Colonic mucosa (tissue), 4 donors: ENCODE measurements at places on chromosomes 2 and 18. TPM values are rescaled to one million over a fixed set of nuclear protein-coding genes. Genes with fewer than 3 reads are reported as not detected.
A peak's percentile ranks its signal among the peaks of the same experiment; 100 is the strongest.

DNA sequence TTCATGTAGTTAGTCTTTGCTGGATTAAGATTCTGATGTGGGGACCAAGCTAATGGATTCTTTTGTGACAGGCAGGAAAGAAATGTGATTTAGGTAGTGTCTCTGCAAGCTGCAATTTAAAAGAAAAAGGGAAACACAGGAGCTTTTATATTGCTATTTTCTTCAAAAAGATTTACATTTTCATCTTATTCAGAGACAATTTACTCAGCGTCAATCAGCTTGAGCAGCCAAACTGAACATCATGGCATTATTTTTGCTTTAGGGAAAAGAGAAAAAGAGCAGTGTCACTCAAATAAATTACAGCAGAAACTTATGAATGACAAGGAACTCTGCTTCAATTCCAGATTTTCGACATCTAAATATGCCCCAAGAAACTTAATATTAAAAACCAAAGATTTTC, 67.4 kb downstream of the PLA2R1 start:
- no peak for DNase-seq

Gene HOXD13
- 0.77 TPM for total RNA-seq

GRCh38 chr2:151119374-151119773, 142.3 kb downstream of the RBM43 start:
- no peak for DNase-seq

- DNase-seq = no peak
Measured at GRCh38 chr2:118854507-118855345, 7.3 kb upstream of the EN1 start.

Gene ARHGEF33
- total RNA-seq = 0.32 TPM

DNA sequence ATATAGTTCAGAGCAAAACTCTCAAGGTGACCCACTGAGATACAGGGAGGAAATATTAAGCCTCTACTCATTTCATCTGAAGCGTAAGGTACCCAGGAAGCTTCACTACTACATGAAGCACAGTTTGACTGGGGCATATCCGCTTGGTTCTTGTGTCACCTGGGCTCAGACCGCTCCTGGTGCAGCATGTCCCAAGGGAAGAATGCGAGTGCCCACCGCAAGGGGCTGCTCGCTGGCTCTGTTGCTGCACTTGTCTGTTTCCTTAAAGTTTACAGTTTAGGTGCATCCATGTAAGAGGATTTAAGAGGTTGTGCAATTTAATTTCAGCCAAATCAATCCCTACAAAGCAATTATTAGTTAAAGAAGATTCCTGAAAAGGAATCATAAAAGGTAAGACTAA, 507.8 kb downstream of the FBXO15 start:
- DNase-seq = no peak

- no peak for DNase-seq
Measured at GRCh38 chr2:14896330-14897030, 264.0 kb downstream of the LRATD1 start.

DNA sequence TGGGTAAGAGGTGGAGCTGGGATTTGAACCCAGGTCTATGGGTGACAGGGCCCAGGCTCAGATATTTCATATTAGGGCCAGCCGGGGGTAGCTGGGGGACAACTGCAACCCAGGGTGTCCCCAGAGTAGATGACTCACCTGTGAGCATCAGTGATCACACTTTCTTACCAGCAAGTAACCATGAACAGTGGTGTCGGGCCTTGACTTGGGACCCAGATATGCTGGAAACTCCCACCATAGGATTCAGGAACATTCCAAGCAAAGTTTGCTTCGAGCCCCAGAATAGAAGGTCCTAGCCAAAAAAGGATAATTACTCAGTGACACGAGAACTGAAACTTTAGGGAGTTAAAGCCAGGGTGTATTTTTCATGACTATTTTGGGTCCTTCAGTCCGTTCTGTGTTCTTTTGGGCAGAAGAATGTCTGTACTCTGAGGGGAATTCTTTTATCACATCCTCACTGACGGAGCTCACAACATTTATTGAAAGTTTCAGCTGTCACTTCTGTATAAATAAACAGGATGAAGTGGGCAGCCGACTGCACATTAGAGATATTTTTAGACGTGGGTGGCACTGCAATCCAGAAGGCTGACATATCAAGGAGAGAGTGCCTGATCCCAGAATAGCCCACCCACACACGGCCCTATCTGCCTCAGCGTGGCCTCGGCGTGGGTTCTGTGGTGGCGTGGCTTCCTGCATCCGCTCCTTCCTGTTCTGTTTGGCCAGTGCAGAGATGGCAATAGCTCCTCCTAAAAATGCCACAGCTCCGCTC, 45.6 kb downstream of the RAMP1 start:
- DNase-seq = no peak

- DNase-seq = no peak
Measured at GRCh38 chr2:187008111-187008510, 159.1 kb upstream of the ZSWIM2 start.

- no peak for DNase-seq
Measured at GRCh38 chr2:20049637-20050036, 1.8 kb downstream of the LAPTM4A start.

DNA sequence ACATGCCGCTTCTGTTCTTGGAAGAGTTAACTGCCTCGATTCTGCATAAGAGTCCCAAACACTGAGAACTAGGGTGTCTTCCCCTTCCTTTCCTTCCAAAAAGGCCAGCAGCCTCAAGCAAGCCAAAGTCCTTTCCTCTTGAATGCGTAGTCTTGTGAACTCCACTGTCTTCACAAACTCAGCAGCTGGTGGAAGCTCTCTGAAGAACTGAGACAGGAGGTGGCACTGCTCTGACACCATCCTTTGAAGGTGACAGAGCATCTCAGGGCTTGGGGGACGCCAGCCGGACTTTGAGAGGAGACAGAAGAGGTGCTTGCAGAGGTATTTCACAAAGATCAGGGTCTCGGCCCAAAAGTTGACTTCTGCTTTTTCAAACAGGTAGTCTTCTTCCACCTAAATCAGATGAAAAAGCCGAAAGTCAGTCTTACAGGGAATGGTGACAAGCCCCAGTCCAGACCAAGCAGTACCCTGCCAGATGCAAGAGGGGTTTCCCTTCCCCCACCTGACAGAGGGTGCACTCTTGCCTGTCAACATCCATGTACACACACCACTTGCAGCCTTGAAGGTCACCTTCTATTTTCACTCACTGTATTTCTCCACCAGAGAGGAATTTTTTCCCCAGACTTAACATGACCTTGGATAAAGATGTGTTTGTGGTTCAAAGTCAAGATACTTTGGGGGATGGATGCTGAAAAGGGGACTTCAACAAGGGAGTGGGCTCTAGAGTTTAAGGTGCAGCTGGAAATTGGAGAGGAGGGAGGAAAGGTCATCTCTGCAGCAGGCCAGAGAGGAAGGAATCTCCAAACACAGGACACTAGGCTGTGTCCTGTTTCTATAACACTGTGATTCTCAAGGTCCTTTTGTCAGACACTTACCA, 4.8 kb upstream of the ZFP36L2 start:
- DNase-seq = no peak

- no peak for DNase-seq
Measured at GRCh38 chr18:48934415-48934722, 16.4 kb downstream of the SMAD7 start.

GRCh38 chr2:219041252-219041651, at the start of gene CFAP65:
Gene CFAP65 (minus strand): TSS chr2:219041516. CDS start chr2:219039048, 2,468 bp downstream.
- DNase-seq = peak; percentile 74

DNA sequence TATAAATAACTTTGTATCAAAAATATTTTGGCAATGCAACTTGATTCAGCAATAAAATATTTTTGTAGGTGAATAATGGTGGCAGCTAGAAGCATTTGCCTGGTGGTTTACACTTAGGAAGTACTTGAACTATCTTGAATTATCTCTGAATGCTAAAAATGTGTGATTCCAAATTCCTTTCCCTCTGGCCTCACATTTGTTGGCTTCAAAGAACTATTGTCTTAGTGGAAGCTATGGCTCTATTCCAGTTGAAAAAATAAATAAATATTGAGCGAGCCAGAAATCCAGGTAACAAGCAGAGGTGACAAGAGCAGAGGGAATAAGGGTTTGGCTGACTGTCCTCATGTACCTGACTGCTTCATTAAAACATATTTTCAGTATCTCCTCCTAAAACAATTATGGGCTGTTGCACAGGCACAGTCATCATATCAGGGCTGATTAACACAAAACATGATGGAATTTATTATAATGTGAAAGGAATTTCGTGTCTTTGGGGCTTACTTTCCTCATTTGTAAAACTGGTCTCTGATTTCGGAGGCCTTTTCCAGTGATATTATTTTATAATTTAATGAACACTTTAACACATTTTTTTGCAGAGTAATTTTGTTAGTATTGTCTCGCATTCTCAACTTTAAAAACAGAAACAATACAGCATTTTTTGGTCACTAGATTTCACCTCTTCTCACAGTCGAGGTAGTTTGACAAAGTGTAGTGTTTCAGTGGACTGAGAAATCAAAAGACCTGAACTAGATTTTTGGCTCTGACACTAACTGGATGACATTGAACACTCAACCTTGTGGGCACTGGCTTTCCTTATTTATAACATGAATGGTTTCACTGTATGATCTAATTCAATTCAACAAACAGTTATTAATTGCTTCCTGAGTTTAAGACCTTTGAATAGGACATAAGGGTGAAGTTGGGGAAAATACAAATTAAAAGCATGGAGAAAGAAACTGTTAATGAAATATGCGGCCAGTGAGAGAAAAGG, 7.8 kb upstream of the CAVIN2 start:
- DNase-seq = no peak

GRCh38 chr2:19911808-19912509, 10.2 kb upstream of the TTC32 start:
- no peak for DNase-seq

Gene TCF7L1
- total RNA-seq = 3.2 TPM

DNA sequence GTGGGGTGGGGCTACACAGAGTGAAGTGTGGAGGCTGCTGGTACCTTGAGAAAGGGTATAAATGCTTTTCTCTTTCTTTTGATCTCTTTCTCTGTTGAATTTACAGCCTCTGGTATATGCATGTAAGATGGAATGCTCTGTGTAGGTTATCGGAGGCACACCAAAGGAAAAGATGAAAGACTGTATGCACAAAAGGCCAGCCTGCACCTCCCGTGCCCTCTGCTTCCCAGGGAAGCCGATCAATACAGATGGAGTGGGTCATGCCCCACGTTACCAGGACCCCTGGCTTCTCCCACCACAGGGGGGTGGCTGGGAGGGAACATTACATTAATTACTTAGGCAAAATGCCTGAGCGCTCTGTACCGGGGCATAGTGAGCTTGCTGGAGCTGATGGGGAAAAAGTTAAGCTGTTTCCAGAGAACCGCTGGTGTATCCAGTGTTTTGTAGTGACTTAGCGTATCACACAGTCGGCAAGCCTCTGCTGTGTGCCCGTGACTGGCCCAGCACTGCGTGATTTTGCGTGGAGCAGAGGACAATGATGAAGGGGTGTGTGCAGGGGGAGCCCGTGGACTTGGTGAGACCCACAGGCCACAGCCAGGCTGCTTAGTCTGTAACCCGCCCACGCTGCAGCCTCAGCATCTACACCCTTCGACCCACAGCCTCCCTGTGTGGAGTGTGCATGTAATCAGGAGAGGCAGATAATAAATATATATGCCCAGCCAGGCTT, 8.0 kb downstream of the ALLC start:
- DNase-seq = no peak

DNA sequence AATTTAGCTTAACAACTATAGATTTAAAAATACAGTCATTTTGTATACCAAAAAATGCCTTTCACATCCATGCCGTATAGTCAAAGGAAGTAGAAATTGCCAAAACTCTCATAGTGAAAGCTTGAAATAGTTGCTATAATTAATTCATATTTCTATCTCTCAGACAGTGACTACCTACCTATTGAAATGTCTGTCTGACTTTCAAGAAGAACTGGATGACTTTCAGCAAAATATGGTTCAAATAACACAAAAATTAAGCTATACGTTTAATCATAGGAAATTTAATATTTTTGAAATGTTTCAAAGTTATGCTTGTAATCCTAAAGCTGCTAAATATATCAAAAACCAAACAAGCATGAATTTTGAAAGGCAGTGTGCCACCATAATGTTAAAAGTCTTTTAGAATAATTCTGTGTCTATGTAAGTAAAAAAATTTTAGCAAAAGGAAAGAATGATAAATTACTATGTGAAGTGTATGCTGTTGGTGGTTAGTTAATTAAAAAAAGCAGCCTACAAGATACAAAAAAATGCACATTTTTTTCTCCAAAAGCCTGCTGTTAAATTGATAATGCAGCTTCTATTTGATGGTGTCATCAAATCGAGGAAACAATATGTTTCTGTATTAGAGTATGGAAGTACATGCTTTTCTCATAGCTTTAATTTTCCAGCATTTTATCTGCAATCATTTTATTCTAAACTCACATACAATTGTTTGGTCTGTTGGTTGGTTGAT, 57.7 kb upstream of the ST6GAL2 start:
- DNase-seq = no peak

Gene SERPINB3
- not detected for total RNA-seq

DNA sequence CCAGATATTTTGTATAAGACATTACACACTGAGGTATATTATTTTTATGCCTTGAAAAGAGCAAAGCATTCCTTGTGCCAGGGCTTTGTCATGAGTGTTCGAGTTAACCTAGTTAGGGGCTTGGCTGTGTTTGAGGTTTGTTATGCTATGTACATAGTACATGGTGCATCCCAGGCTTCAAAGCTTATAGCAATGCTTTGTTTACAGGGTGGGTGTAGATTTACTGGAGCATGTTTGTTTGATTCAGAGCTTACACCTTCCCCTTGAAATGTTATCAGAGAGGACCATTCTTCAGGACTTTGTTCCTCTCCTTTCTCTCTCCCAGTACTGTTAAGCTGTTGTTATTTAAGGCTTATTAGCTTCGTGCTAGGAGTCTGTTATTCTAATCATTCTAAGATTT, 738.7 kb upstream of the LRRTM4 start:
- no peak for DNase-seq

Gene IL36G
- total RNA-seq = 0.40 TPM

Gene SOCS6
- total RNA-seq = 54.8 TPM

GRCh38 chr18:74243127-74243526, 48.6 kb downstream of the CYB5A start:
- no peak for DNase-seq

Gene RAB6D
- total RNA-seq = 2.5 TPM

- DNase-seq = no peak
Measured at GRCh38 chr18:28916456-28916855, 739.5 kb upstream of the CDH2 start.

Gene GPR39
- total RNA-seq = 14.6 TPM

GRCh38 chr18:76764291-76764901, 58.0 kb upstream of the ZNF236 start:
- DNase-seq = no peak

DNA sequence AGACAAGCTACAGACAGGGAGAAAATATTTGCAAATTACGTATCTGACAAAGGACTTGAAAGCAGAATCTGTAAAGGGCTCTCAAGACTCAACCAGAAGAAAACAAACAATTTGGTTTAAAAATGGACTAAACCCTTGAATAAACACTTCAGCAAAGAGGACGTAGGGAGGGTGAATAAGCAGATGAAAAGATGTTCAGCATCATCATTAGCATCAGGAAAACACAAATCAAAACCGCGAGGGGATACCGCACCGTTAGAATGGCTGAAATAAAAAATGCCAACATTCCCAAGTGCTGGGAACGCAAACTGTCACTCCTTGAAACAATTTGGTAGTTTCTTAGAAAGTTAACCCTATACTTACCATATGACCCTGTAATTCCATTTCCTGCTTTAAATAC, 136.7 kb downstream of the MBP start:
- DNase-seq = no peak

- no peak for DNase-seq
Measured at GRCh38 chr2:51846796-51847195, 814.9 kb upstream of the NRXN1 start.

- no peak for DNase-seq
Measured at GRCh38 chr2:158923180-158923594, 45.3 kb upstream of the TANC1 start.
